ENCODE measurements at places on chromosomes 4 and X.

DNA sequence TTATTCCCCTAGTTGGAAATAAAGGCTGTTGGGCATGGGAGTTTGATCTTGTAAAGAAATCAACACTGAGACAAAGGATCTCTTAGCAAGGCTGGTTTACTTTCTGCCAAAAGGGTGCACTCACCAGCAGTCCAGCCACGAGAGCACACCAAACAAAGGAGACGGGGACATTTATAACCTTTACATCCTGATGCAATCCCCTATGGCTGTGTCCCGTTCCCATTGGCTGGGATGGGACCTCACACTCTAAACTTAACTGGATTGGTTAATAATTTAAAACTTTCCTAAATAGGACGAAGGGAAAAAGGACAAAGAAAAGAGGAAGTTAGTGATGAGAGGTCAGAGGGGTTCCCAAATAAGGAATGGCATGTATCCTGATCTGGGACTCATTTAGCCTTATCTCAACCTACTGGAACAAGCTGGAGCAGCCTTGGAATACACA lies 17.9 kb downstream of the METAP1 start:
- no peak for DNase-seq

DNA sequence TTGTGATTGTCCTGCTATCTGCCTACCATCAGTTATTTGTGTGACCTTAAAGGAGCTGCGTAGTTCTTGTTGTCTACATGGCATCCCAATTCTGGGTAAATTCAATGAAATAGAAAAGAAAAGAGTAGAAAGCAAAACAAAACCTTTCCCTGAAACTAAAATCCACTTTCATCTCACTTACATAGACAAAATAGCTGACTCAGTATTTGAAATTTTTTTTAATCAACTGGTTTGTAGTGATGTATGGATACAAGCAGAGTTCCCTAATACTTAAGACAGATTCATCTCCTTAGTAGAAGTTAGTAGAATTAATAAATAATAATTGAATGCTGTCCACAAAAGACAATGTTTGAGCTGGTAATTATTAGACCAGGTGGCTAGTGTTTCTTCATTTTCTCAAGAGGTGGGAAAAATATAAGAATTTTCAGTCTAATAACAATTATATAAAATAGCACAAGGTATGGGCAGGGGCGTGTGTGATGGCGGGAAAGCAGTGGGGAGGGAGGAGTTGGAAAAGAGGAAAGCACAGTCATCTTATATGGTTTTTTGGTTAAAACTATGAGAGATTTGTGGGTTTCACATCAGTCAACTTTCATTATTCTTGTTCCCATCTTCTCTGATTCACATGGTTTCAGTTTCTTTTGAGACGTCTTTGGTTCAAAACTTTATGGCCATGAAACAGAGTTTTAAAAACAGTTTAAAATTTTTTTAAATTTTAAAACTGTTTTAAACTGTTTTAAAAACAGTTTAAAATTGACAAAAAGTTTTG lies 275.2 kb downstream of the SPRY1 start:
- DNase-seq, result no peak

GRCh38 chr4:119652998-119653397 lies 24.4 kb upstream of the PDE5A start:
- DNase-seq, result no peak

DNA sequence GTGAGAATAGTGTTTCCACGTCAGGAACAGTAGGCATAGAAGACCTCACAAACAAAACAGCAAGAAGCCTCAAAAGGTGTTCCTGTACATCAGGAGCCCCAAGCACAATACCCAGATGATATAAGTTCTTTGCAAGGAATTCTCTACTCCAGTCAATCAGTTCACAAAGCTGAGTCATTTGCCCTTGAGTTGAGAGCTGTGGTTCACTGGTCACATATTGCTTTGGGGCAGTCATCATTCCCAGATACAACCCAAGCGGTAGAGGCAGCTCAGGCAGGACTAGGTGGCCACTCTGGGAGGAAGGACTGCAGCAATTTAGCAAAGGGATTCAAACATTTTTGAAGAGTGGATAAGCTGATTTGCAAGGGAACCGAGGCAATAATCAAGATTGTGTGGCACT lies 551.5 kb upstream of the ZFP42 start:
- no peak for DNase-seq

GRCh38 chr4:39480902-39481695 lies 22.2 kb downstream of the LIAS start:
- DNase-seq, result no peak

- DNase-seq, result no peak
Measured at GRCh38 chr4:26197018-26197779, 123.6 kb upstream of the RBPJ start.
